ENCODE measurements at places on chromosomes 5 and 9.

DNA sequence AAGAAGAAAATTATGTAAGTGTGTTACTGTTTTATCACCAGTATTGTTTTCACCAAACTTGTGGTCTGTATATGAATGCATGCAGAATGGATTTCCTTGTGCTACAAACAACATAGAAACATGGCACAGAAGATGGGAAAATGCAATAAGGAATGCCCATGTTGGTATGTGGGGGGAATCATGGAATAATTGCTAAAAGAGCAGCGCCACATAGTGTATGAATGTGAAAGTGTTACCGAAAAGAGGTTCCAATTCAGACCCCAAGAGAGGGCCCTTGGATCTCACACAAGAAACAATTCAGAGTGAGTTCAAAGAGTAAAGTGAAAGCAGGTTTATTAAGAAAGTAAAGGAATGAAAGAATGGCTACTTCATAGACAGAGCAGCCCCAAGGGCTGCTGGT lies 26.4 kb upstream of the TYRP1 start:
- peak; percentile 1 for DNase-seq

GRCh38 chr5:39399135-39400036 lies 25.4 kb downstream of the DAB2 start:
- DNase-seq, result no peak

DNA sequence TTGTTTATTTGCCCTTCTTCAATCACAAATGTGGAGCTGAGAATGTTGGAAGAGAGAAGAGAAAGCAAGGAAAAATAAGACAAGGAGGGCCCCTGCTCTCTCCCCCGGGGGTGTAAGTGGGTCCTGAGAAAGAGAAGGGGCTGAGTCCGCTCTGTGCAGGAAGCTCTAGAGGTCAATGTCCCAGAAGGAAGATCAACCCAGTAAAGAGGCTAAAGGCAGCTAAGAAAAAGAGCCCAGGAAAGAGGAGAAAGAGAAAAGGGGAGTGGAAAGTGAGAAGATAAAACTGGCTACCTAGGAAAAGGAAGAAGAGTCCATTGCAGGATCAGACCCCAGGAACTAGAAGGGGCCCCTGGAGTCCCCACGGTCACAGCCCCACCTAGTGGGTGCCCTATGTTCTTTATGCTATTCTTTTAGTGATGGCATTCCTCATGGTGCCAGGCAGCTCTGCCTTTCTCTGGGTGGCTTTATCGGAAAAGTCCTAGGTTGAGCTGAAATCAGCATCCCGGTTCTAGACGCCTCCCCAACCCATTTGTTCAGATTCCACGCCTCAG lies 583.4 kb downstream of the ACTL7B start:
- peak; percentile 89 for DNase-seq

GRCh38 chr5:132813599-132814502 lies 749 bp downstream of the SOWAHA start:
- peak; percentile 29 for DNase-seq

- DNase-seq, result no peak
These were observed 394.8 kb downstream of the CSNK1G3 start for GRCh38 chr5:123906698-123907295.

DNA sequence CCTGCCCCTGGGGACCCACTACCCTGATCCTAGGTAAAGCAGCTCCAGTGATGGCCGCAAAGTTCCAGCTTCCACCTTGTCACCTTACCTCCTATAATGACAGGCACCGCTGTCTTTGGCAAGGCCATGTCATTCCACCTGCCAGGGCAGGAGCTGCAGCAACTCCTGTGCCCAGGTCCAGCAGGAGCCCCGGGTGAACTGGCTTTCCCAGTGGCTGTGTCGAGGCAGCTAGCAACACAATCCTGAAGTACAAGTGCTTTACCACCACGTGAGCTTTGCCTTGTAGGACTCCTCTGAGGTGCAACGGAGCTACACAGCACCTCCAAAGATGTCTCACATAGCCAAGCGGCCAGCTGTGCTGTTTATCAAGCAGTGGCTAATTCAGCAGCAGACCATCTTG lies 20.7 kb upstream of the MGAT1 start:
- no peak for DNase-seq

DNA sequence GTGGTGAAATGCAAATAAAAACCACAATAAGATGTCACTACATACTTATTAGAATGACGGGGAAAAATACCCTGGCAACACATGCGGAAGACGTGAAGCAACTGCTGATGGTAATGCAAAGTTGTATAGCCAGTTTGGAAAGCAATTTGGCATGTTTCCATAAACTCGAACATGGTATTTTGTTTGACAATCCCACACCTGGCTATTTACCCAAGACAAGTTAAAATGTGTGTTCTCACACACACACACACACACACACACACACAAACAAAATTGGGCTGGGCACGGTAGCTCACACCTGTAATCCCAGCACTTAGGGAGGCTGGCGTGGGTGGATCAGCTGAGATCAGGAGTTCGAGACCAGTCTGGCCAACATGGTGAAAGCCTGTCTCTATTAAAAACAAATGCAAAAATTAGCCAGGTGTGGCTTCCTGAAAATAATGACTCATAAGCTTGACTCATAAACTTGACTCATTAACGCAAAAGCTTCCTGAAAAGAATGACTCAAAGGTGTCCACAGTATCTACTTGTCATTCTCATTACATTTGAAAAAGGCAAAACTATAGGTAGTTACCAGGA lies 456.5 kb downstream of the CDH18 start:
- DNase-seq, result peak; percentile 53

- no peak for DNase-seq
These were observed 47.0 kb downstream of the IQGAP2 start for GRCh38 chr5:76450054-76450453.

- DNase-seq, result no peak
These were observed 221.6 kb upstream of the CTNND2 start for GRCh38 chr5:12125895-12126294.

- peak; percentile 36 for DNase-seq
These were observed at the start of gene KCNIP1 for GRCh38 chr5:170503990-170504596. Gene KCNIP1 (plus strand): TSS chr5:170504020.

DNA sequence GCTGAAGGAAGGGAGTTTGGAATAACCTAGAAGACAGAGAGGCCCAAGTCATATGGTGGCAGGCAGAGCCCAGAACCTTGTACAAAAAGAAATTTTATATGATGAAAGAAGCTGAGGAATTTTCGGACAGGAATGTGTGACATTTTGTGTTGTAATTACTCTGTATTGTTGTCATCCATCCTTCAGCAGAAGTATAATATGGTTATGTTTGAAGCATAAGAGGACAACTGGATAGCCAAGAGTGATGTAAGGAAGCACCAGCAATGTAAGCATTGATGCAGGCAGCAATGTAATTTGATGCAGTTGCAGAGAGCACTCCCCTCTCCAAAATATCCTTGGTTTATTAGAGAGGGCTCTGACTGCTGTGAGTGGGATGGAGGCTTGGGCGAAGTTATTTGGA lies 19.1 kb upstream of the SNX2 start:
- no peak for DNase-seq

GRCh38 chr5:62083661-62084060 lies 222.3 kb upstream of the KIF2A start:
- DNase-seq, result no peak

DNA sequence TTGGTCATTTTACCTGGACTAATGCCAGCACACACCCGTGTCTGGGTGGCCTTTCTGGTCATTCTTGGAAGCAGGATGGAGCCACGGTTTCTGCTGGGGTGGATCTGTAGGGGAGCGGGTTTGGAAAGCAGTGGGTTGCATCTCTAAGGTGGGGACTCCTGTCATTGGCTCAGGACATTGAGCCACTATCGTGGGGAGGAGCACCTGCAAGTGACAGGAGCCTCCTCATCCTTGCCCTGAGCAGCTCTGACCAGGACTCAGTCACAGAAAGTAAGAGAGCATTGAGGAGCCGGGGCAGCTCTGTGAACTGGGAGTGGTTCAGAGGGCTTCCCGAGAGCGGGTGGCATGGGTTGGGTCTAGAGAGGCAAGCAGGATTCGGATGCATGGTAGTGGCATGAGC lies 3.7 kb downstream of the B4GALT7 start:
- DNase-seq, result no peak

- DNase-seq, result no peak
These were observed 23.8 kb downstream of the MORN5 start for GRCh38 chr9:122183501-122183900.

DNA sequence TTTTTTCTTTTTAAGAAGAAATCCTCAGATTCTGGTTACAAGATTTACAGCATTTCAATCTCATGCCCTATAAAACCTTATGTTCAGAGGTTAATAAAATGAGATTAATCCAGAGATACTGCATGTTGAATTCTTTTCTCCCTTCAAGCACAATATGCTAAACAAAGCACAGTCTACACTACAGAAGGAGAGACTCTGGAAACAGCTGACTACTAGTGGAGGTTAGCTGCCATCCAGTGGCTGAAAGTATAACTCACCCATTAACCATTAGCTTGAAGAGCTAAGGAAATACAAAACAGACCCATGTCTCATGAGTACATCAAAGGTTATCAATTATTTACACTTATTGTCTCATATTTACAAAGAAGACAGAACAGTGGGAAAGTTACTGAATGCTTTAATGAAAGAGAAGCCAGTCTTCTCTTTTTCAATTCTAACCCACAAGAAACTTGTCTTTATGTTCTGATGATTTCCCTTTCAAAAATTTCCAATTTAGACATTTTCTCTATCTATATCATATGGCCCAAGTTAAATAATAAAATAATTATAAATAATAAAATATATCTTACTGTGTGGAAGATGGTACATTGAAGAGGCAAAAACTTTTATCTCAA lies 12.7 kb upstream of the DNAH5 start:
- peak; percentile 65 for DNase-seq

GRCh38 chr9:90064971-90065370 lies 460.2 kb downstream of the GADD45G start:
- DNase-seq, result no peak

- DNase-seq, result no peak
These were observed 34.0 kb downstream of the KLF4 start for GRCh38 chr9:107455425-107456135.

- DNase-seq, result no peak
These were observed 145.5 kb upstream of the LHFPL2 start for GRCh38 chr5:78793907-78794662.

GRCh38 chr5:2675548-2675947 lies 75.9 kb downstream of the IRX2 start:
- DNase-seq, result no peak

DNA sequence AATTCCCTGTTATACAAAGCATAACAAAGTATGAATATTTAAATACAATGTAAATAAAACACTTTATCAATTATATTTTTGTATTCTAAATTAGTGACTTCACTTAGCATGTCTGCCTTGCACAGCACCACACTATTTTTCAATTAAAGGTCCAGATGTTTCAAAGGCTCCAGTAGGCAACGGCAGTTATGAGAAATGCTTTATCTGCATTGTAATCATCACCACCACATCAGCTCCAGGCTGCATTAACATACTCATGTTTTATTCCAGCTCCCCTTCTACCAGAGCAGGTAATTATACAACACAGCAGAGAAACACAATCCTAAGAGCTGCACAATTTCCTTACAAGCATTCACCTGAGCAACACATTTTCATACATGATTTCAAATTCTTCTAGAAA lies 102.8 kb downstream of the MAPKAP1 start:
- no peak for DNase-seq

DNA sequence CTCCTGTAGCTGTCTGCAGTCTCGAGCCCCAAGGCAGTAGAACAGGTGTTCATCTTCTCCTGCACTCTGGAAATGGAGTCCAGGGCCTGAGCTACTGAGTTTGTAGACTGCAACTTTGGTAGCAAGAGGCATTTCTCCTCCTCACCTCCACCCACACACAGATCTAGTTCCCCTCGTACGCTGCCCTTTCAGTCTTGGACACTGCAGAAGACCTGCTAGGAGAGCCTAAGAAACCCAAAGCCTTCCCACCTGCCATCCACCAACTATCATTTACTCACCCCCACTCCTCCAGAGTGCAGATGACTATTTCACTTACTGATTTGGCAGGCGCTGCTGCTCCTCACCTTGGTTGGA lies 59.0 kb downstream of the KCNIP1 start:
- no peak for DNase-seq

DNA sequence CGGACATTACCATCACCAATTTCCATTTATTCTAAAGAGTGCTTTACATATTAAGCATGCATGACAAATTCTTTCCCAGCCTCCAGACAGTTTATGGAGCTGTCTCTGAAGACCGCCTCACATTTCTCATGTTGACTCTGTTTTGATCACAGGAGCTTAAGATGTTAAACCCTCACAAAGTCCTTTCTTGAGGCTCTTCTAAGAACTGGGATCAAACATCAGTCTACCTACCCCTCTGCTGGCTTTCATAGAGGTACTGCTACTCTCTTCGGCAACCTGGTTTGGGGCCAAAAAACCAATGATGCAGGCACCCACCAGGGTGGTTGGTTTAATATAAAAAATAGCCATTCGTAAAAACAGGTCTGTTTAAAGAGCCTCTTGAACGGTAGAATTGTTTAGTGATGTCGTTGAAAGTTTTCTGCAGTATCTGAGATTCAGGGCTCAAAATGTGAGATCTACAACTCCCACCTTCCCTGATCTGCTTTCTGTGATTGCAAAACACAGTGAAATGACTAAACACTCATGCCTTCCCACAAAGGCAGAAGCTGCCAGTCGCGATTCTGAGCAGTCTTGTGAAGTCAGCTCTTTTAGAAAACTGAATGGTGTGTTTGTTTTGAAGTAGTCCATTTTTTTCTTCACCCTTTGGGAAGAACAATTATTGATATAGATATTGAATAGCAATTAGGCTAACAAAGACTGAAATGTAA lies 3.5 kb downstream of the RXFP3 start:
- no peak for DNase-seq

GRCh38 chr5:81826128-81826527 lies 75.2 kb upstream of the SSBP2 start:
- DNase-seq, result no peak

DNA sequence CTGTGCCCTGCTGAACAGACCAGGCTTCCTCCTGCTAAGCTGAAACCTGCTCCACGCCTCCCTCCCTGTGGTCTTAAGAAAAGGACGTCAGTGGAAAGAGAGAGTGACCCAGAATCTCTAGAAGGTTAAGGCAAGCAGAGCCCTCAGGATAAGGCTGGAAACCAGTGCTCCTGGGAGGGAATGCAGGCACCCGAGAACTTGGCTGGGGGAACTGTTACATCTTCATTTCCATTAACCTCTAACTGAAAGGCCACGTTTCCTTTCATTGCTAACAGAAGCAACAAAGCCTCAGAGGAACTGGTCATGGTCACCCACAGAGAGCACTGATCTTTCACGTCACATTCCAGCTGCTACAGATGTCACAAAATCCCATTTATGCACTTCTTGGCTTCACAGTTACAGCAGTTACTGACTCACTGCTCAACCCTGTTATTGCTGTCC lies 26.1 kb upstream of the AKNA start:
- no peak for DNase-seq

DNA sequence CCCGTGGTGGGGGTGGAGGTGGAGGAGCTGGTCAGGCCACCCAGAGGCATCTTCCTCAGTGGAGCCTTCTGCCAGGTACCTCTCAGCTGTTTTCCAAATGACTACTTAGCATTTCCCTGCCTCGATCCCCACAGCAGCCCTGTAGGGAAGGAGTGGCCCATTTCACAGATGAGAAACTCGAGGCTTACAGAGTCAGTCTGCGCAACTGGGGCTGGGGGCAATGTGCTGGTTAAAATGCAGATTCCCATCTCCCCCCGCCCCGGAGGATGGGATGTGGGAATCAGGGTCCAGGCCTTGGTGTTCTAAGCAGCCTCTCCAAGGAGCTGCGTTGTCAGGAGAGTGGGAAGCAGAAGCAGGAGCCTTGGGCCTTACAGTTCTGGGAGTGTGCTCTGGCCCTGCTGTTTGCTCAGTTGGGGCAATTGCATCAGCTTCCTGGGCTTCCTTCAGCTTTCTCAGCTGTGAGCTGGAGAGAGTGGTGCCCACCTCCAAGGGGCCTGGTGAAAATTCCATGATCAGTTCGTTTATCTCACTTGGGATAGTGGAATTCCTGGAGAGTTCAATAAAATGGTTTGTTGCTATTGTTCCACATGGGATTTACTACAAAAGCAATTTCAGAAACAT lies 19.4 kb downstream of the ERGIC1 start:
- DNase-seq, result no peak

All from COR-L47 (cell line).